Right lobe of liver (tissue), 6 donors: ENCODE measurements at places on chromosomes 3 and 15. TPM values are rescaled to one million over a fixed set of nuclear protein-coding genes. Genes with fewer than 3 reads are reported as not detected.

The RAD51 gene
- not detected for total RNA-seq

The MST1R gene
- 0.43 TPM for total RNA-seq

GRCh38 chr3:106728315-106729098 is 648.7 kb upstream of the CCDC54 start:
- no peak for DNase-seq

DNA sequence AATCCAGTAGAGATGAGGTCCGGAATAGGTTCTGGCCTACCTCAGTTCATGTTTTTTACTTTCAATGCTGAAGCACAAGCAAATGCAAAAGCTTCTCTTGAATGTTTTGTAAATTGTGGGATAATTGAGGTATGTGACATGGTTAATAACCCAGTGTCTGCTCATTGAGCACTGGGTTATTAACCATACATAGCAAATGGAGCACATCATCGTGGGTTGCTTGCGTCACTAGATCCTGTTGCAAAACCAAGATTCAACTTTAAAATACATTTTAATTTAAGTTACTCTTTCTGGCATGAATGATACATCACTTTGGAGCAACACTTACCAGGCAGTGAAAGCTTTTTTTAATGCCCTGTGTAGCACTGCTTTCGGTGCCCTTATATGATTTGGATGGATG is 165.6 kb downstream of the IGF1R start:
- no peak for DNase-seq

- DNase-seq = no peak
Measured at GRCh38 chr3:40768536-40768935, 243.8 kb downstream of the ZNF621 start.

The ERICH6 gene
- total RNA-seq = not detected
